Activated naive CD4-positive, alpha-beta T cell (primary cell): ENCODE measurements at places on chromosomes 1 and 21.

DNA sequence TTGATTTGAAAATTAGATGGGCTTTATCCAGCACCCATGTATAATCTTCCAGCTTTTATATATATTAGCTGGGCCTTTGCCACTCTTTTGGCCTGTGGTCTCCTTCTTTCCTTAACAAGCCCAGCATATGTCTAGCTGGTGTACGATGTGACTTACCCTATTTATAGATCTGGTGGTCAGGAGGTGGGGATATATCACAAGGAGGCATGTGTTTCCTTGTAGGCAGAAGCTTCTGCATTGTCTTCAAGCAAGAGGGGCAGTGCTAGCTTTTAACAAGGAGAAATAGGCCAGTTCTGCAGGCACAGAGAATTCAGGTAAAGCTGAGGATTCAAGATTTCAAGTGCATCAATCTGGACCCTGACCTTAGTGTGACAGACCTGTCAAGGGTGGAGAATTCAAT is 38.0 kb upstream of the DNASE2B start:
- no peak for DNase-seq

- no peak for DNase-seq
Measured at GRCh38 chr1:113429461-113430153, 39.3 kb downstream of the MAGI3 start.

DNA sequence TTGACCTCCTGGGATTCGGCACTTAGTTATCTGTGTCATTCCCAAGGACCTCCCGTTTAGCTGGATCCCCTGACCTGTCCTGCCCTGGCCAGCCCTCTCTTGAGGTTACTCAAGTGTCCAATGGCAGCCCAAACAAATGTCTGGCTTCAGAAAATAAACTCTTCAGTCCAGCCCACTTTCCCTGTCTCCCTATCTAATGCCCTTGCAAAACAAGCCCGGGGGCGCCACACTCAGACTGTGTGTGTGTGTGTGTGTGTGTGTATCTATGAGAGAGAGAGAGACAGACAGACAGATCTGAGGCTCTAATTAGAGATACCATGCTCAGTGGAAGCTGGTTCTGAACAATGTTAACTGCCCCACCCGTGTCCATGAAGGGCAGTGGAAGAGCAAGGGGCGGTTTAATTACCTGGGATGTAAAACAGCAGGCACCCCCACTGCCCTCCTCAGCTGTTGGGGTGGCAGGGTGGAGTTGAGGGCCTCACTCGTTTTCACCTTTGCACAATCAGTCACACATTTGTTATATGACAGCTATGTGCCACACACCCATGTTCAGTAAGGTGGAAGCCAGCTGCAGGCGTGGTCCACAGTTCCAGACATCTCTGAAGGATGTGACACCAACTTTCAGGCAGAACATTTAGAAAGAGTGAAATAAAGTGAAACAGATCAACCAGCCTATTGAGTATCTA is 57.4 kb downstream of the B3GALT5 start:
- DNase-seq = no peak

DNA sequence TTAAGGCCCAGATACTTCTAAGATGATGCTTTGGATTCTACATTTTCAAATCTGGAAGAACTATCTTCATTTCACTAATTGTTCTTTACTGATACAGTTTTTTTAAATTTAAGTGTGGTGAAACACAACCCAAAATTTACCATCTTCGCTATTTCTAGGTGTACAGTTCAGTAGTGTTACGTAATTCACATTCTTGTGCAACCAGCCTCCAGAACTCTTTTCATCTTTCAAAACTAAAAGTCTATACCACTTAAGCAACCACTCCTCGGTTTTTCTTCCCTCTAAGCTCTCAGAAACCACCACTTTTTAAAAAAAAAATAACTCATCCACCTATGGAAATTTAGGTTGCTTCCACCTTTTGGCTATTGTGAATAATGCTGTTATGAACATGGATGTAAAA is 220.7 kb downstream of the PDE4B start:
- DNase-seq = no peak

DNA sequence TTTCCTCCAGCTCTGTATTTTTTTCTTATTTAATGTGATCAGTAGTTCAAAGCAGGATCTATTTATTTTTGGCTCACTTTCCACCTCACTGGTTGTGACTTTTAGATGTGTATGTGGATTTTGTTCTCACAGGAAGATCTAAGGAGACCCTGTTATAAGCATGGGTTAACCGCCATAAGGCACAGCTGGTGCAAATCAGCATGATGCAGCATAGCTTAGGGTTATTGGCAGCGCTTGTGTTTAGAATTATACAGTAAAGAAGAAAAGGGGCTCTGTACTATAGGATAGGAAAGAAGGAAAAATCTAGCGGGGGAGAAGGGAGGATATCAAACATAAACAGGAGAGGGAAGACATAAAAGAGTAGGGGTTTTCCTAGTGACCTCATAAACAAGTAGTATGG is 26.9 kb upstream of the RGL1 start:
- no peak for DNase-seq
